Activated gamma-delta T cell (primary cell): ENCODE measurements at places on chromosomes 4 and X.

DNA sequence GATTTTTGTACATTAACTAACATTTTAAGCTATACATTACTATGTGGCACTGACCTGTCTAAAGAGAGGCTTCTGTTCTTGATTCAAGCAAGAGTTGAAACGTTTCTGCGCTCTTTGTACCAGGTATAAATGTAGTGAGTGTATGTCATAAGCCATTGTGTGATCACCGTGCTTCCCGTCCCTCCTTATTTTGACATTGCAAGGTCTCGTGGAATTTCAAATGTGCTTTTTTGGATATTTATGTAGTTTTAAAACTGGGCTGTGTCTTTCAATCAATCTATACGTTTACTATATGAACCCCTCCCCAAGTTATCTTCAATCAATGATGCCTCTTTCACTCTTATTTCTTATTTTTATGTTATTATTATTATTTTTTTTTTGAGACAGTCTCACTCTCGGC, at the start of gene KLHL15:
TSS of gene KLHL15 (minus strand) at position 101 of the 400 bp plus-strand sequence. CDS start 20,493 bp downstream, outside the sequence.
- no peak for DNase-seq

GRCh38 chrX:39808471-39808917, 289.3 kb downstream of the BCOR start:
- DNase-seq = no peak

DNA sequence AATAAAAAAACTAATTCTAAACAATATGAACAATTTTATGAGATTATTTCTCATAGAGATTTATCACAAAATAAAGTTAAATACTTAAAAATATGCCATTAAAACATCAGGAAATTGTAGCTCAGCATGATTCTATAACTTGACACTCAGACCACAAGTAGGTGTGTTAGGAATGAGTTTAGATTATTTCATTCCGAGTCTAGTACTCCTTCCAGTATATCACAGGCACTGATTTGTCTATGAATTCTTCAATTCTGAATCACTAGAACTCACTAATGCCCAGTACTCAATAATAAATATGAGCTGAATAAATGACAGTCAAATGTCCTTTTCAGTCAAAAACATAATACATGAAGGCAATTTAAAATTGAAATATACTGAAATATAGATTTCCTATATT, 22.2 kb downstream of the BOD1L1 start:
- no peak for DNase-seq

GRCh38 chrX:13373027-13373426, 53.2 kb upstream of the ATXN3L start:
- DNase-seq = no peak

DNA sequence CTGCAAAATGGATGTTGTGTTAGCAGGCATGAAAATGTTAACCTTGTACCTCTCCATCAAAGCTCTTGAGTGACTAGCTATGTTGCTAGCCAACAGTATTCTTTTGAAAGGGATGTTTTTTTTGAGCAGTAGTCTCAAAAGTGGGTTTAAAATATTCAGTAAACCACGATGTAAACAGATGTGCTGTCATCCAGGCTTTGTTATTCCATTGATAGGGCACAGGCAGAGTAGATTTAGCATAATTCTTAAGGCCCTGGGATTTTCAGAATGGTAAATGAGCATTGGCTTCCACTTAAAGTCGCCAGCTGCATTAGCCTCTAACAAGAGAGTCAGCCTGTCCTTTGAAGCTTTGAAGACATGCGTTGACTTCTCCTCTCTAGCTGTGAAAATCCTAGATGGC, 18.4 kb downstream of the FGF2 start:
- no peak for DNase-seq
